ENCODE measurements at places on chromosomes 6 and 20.

DNA sequence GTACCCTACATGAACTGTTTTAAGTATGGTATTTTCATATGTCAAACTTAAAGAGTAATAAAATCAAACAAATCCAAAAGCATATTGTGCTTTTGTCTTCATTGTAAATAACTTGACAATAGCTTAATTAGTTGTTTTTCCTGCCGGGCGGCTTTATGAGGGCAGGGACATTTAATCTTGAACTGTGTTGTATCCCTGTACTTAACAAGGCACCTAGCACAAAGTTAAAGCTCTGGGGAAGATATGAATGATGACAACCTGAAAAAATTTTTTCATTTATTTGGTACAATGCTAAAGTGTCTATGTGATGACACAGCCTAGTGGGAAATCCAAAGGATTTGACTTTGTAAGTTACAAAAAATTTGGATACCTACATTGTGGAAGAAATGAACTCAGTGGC lies 502 bp upstream of the HACE1 start:
- peak overlapping the region; percentile 41 for H3K27ac ChIP-seq
- no peak for DNase-seq
- H3K27me3 ChIP-seq: peaks cover 6% of the 10 kb centered on the region
- no peaks in the 10 kb centered on the region for H3K36me3 ChIP-seq
- peak overlapping the region; percentile 91 for H3K4me3 ChIP-seq

- H3K4me3 ChIP-seq: no peak overlapping the region
- H3K27ac ChIP-seq: no peak overlapping the region
- peaks cover 35% of the 10 kb centered on the region for H3K27me3 ChIP-seq
- no peaks in the 10 kb centered on the region for H3K36me3 ChIP-seq
- H3K4me1 ChIP-seq: no peaks in the 10 kb centered on the region
- no peak for DNase-seq
Observed at GRCh38 chr6:125528621-125529041, 220.8 kb upstream of the HEY2 start.

GRCh38 chr6:90907931-90908655 lies 321.2 kb upstream of the MAP3K7 start:
- peaks cover 2% of the 10 kb centered on the region for H3K27me3 ChIP-seq
- no peak overlapping the region for H3K4me3 ChIP-seq
- no peaks in the 10 kb centered on the region for H3K36me3 ChIP-seq
- no peak overlapping the region for H3K27ac ChIP-seq
- no peak for DNase-seq

- H3K27me3 ChIP-seq: peaks cover 10% of the 10 kb centered on the region
- no peak for DNase-seq
- no peaks in the 10 kb centered on the region for H3K4me1 ChIP-seq
- H3K4me3 ChIP-seq: no peak overlapping the region
- no peaks in the 10 kb centered on the region for H3K36me3 ChIP-seq
Observed at GRCh38 chr20:19699180-19699971, 58.7 kb upstream of the RIN2 start.

- no peaks in the 10 kb centered on the region for H3K27me3 ChIP-seq
- H3K4me1 ChIP-seq: peaks cover 27% of the 10 kb centered on the region
- DNase-seq: peak; percentile 14
- H3K4me3 ChIP-seq: peak overlapping the region; percentile 16
- H3K36me3 ChIP-seq: no peaks in the 10 kb centered on the region
- H3K27ac ChIP-seq: peak overlapping the region; percentile 4
Observed at GRCh38 chr6:33915134-33915533, 111.3 kb upstream of the MLN start.

DNA sequence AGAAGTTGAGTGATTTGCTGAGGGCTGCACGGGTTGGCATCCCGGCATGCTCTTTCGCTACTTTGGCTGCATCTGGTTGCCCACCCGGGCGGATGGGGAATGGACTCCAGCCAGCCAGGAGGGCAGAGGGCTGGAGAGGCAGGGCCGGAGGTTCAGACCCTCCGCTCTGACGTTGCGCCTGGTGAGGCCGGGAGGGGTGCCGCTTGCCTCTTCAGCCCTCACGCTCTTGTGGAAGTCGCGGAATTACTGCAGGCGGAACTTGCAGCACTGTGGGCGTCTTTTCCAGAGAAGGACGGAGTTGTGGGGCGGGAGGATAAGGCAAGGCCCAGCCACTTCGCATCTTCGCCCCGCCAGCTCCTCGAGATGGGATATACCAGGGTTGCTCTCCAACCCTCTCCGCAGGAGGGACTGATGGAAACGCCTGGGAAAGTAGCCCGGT lies 656 bp downstream of the RTEL1 start:
- DNase-seq: no peak
- H3K4me1 ChIP-seq: peaks cover 37% of the 10 kb centered on the region
- H3K27me3 ChIP-seq: no peaks in the 10 kb centered on the region
- H3K27ac ChIP-seq: peak overlapping the region; percentile 93
- peak overlapping the region; percentile 98 for H3K4me3 ChIP-seq
- H3K36me3 ChIP-seq: peaks cover 10% of the 10 kb centered on the region

GRCh38 chr20:3045042-3045815 lies 623 bp upstream of the MRPS26 start:
- H3K27me3 ChIP-seq: no peaks in the 10 kb centered on the region
- H3K27ac ChIP-seq: peak overlapping the region; percentile 60
- H3K4me1 ChIP-seq: peaks cover 23% of the 10 kb centered on the region
- DNase-seq: peak; percentile 31
- peak overlapping the region; percentile 83 for H3K4me3 ChIP-seq
- H3K36me3 ChIP-seq: peaks cover 13% of the 10 kb centered on the region

DNA sequence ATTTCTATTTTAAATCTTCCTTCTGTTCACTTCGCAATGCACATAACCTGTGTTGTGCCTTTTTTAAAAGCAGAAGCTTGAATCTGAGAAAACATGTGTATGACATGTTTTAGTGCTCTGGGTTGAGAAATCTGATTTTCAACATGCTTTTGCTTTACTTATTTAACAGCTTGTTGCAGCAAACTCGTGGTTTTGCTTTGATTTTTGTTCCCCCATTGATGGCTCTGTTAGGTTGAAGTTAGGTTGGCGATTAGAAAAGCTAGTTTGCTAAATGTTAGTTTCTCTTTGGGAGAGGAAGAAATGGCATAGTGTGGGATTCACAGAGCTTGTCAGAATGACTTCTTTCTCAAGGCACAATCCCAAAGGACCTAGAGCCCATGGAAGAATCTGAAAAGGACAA lies 170.8 kb downstream of the TMEM242 start:
- DNase-seq: no peak
- no peak overlapping the region for H3K27ac ChIP-seq
- no peak overlapping the region for H3K4me3 ChIP-seq
- peaks cover 6% of the 10 kb centered on the region for H3K36me3 ChIP-seq

DNA sequence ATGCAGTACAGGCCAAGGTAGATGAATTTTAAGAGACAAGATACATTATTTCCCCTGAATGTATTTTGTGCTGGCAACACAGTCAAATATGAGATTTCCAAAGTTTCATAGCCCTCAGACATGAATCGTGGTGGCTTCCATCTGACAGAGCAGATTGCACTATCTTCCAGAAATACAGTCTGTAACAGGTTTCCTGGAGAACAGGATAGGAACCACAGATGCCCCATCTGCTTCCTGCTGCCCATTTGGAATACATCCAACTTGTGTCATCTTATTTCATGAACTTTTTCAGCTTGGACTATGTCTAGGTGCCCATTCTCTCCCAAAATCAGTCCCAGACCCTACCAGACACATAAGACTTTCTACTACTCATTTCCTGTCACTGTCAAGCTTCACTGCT lies 426.0 kb downstream of the KIF16B start:
- H3K4me3 ChIP-seq: no peak overlapping the region
- no peaks in the 10 kb centered on the region for H3K4me1 ChIP-seq
- no peak overlapping the region for H3K27ac ChIP-seq

DNA sequence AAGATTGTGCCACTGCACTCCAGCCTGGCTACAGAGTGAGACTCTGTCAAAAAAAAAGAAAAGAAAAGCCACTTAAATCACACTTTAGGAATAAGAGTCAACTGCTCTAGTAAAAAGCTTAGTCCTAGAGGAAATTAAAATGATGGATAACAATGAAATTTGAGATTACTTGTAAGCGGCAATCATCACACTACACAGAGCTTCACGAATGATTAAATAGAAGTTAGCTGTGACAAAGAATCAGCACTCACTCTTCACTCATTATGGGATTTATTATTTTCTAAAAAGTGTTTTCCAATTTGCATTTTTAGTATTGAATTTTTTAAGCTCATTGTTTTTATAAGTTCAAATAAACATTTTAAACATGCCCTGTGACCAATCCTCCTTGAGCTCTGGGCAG lies 718.0 kb downstream of the UTRN start:
- H3K27me3 ChIP-seq: peaks cover 16% of the 10 kb centered on the region
- H3K27ac ChIP-seq: no peak overlapping the region
- H3K4me3 ChIP-seq: no peak overlapping the region
- no peak for DNase-seq
- no peaks in the 10 kb centered on the region for H3K36me3 ChIP-seq

- no peak for DNase-seq
- no peak overlapping the region for H3K4me3 ChIP-seq
- H3K4me1 ChIP-seq: no peaks in the 10 kb centered on the region
- H3K36me3 ChIP-seq: no peaks in the 10 kb centered on the region
Observed at GRCh38 chr6:4459032-4459431, 317.2 kb upstream of the CDYL start.

DNA sequence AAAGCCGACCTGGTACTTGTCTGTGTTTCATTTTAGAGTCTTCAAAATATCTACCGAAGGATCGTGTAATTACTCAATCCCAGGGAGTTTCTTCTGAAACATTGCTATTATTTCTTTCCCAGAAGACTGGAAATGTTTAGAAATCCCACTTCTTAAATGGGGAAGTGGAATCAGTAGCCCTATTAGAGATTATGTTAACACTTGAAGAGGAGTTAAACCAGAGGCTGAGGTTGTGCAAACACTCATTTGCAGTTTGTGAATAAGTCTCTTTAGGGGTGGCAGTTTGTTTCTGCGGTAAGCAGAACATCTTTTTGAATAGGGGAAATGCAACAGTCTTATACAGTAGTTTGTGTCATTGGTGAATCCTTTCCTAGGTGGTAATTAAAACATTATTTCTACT lies 21.3 kb downstream of the DSP start:
- H3K27ac ChIP-seq: no peak overlapping the region
- no peak overlapping the region for H3K4me3 ChIP-seq
- no peaks in the 10 kb centered on the region for H3K36me3 ChIP-seq

- H3K4me3 ChIP-seq: no peak overlapping the region
- H3K27me3 ChIP-seq: peaks cover 2% of the 10 kb centered on the region
- DNase-seq: no peak
- H3K4me1 ChIP-seq: no peaks in the 10 kb centered on the region
- H3K36me3 ChIP-seq: no peaks in the 10 kb centered on the region
Observed at GRCh38 chr6:82078286-82078908, 169.1 kb downstream of the IBTK start.

DNA sequence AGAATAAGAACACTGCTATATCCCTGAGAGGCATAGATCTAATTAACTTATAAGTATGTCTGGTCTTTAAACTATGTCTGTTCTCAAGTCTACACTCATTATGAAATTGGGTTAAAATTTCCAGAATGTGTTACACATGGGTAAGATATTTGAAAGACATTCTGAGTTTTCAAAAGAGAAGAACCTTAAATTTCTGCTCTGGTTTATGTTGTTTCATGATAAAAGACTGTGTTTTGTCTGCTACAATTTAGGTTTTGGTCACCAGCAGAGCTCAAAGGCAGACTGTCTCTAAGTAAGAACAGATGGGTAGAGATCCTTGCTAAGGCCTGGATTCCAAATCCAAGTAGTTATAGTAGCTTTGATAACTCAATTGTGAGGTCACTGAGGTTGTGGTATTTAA lies 6.0 kb downstream of the STMND1 start:
- no peak overlapping the region for H3K27ac ChIP-seq
- no peaks in the 10 kb centered on the region for H3K4me1 ChIP-seq
- H3K4me3 ChIP-seq: no peak overlapping the region
- H3K36me3 ChIP-seq: no peaks in the 10 kb centered on the region
- no peak for DNase-seq
- H3K27me3 ChIP-seq: peaks cover 27% of the 10 kb centered on the region

GRCh38 chr6:106102034-106102433 lies 15.9 kb downstream of the PRDM1 start:
- peak; percentile 84 for DNase-seq
- H3K4me3 ChIP-seq: no peak overlapping the region
- peaks cover 14% of the 10 kb centered on the region for H3K36me3 ChIP-seq
- peaks cover 4% of the 10 kb centered on the region for H3K27me3 ChIP-seq
- H3K27ac ChIP-seq: peak overlapping the region; percentile 50

DNA sequence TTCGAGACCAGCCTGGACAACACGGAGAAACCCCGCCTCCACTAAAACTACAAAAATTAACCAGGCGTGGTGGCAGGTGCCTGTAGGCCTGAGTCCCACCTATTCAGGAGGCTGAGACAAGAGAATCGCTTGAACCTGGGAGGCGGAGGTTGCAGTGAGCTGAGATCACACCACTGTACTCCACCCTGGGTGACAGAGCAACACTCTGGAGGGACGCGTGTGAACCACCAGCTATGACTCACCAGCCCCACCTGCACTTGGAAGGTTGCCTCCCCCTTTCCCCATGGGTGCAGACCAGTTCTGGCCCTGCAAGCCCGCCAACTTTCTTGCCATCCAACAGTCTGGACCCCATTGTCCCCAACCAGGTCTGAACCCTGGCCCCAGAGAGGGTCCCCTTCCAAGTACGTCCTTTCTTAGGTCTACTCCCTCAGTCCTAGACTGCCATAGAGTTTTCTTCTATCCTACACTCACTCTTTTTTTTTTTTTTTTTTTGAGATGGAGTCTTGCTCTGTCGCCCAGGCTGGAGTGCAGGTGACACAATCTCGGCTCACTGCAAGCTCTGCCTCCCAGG lies 29.2 kb downstream of the ATP9A start:
- H3K27ac ChIP-seq: no peak overlapping the region
- DNase-seq: no peak
- no peaks in the 10 kb centered on the region for H3K27me3 ChIP-seq
- H3K36me3 ChIP-seq: no peaks in the 10 kb centered on the region

DNA sequence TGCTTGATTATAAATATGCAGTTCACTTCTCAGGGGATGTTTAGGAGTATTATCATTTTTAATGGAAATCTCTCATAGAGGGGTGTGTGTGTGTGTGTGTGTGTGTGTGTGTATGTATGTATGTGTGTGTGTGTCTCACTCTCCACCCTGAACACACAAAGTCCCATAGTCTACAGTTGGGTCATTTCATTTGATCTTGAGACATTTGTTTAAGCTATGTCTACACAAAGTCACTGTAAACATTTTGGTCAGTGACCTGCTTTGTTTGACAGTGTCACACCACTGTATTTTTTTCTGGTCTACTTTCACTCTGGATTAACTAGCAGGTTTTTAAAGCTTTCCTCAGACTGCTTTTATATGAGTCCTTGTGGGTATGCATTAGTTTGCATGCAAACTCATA lies 215.2 kb downstream of the GRIK2 start:
- H3K36me3 ChIP-seq: no peaks in the 10 kb centered on the region
- no peaks in the 10 kb centered on the region for H3K27me3 ChIP-seq
- no peak overlapping the region for H3K4me3 ChIP-seq
- H3K4me1 ChIP-seq: no peaks in the 10 kb centered on the region
